IMR-90 (cell line): ENCODE measurements at places on chromosomes 2 and 18.
A peak's percentile ranks its signal among the peaks of the same experiment; 100 is the strongest.

DNA sequence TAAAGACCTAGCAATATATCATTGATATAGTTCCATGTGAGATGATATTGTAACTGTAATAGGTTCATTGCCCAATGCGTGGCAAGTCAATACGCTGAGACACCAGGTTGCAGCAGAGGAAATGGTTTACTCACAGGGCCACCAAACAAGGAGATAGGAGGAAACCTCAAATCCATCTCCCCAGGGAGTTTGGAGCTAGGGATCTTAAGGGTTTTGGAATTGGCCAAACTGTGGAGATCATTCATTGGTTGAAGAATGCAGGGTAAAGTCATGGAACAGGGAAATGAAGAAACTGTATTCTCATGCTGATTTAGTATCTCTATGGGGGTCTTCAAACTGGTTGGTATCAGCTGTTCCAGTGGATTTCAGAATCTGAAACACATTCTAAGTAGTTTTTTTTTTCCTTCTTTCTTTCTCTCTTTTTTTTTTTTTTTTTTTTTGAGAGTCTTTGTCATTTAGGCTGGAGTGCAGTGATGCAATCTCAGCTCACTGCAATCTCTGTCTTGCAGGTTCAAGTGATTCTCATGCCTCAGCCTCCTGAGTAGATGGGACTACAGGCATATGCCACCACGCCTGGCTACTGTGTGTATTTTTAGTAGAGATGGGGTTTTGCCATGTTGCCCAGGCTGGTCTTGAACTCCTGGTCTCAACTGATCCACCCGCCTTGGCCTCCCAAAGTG is 30.7 kb upstream of the PPM1B start:
- DNase-seq, result no peak

DNA sequence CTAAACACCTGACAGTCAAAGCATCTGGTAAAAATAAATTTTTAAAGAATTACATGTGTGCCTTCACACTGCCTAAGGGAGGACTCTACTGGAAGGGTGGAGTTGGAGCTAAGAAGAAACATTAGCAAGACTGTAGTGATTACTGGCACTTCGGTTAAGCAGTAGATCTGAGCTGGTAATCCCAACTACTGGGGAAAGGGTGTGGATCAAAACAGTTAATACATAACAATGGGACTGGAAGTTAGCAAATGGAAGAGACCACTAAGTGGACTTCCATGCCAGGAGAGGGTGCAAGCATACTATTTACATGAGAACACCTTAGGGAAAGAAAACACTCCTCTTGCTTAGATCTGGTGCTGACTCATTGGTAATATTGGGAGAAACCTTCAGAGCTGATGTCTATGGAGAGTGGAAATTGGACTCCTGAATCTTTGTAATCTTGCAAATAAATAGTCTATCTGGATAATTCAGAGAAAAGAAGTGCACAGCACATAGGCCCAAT is 519.6 kb upstream of the LINC00305 start:
- no peak for DNase-seq

DNA sequence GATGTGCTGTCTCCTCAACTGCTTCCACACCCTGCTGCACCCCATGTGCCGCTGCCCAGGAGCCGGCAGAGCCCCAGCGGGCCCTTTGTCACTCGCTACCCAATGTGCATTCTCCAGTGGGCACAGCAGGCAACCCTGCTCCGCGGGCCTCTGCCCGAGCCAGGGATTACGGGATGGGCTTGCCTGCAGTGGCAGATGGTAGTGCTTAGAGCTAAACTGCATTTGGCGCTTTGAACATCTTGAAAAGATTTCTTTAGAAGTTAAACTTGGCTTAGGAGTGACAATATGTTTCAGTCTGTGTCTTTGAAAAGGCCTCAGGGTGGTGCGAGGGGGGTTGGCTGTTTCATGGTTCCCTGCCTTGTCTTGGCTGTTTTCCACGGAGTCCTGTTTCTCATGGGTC is 84.0 kb upstream of the BOD1L2 start:
- no peak for DNase-seq

DNA sequence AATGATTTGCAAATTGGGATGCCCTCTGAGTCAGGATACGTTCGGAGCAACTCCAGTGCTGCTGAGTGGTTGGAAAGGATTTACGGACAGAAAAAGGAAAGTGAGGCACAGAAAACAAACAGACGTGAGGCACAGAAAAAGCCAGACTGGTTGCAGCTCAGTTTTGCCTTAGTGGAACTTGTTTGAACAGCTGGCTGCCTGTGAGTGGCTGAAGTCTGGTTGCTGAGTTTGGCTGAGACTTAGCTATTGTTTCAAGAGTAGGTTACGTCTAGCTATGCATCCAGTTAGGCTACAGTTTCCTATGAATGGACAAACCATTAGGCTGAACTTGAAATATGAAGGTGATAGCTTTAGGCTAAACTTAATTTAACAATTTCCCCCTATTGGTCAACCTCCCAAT is 256.6 kb downstream of the VAPA start:
- no peak for DNase-seq

DNA sequence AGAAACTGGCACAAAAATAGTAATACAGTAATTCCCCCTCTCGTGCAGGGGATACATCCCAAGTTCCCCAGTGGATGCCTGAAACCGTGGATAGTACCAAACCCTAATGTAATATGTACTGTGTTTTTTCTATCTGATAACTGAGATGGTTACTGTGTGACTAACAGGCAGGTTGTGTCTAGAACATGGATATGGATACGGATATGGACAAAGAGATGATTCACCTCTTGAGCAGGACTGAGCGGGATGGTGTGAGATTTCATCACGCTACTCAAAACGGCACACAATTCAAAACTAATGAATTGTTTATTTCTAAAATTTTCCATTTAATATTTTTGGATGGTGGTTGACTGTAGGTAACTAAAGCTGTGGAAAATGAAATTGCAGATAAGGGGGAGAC is 3.4 kb downstream of the MBD1 start:
- DNase-seq, result peak; percentile 74

GRCh38 chr18:58024139-58024538 is 19.9 kb upstream of the NEDD4L start:
- no peak for DNase-seq

- DNase-seq, result peak; percentile 78
Measured at GRCh38 chr18:57659460-57660102, 37.9 kb upstream of the NARS1 start.

- DNase-seq, result peak; percentile 16
Measured at GRCh38 chr2:204401114-204401513, 144.2 kb upstream of the PARD3B start.

DNA sequence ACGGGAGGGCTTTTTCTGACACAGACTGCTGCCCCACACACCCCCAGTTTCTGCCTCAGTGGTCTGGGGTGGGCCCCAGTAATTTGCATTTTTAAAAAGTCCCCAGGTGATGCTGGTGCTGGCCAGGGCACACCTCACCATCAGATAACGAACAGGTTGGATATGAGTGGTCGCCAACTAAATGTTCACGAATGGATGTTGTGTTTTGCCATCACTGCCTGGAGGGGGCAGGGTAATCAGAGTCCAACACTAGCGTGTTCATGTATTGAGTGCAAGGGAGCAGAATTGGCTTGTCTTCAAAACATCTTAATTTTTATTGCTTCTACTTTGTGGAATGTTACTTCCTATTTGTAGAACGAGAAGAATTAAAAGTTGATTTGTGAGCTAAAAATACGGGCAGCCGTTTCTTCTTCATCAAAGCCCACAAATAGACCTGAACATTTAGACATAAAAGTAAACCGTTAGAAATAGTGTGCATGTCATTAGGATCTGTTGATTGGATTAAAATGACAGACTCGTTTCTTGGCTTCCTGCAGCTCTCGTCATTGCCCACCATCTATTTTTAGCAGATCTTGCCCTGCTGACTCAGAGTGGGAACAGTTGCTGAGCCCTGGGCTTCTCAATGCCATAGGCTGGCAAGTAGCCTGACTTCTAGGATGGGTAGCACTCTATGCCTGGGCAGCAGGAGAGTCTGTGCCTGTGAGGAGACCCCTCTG is 45.2 kb downstream of the NCK2 start:
- DNase-seq, result peak; percentile 74
